ENCODE measurements at places on chromosomes 1 and 21.

GRCh38 chr1:191699343-191699742 lies 458.9 kb upstream of the RGS18 start:
- DNase-seq: no peak

DNA sequence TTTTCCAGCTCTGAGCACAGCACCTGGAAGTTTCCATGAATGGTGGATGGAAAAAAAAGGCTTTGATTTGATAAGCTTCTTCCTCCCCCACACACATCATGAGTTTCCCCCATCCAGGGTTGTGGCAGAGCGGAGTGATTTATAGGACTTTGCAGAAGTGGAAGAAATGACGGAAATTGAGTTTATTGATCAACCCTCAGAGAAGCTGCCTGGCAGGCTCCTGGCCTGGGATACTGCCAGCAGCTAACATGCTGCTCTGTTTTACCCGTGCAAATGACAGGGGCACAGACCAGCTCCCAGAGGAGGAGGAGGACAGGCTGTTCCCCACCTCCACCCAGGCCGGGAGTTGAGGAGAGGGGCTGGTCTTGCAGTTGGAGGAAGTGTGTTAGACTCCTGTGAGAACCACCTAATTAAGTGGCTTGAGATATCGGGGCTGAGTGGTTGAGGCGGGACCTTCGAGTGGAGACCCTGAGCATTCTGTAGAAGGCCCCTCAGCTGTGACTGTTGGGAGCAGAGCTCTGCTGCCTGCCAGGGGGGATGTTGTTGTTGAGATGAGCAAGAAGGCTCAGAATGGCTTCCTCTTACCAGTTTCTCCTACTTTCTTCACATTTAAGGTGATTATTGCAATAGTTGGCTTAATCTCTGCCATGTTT lies 21.8 kb downstream of the ADORA1 start:
- no peak for DNase-seq

- no peak for DNase-seq
Measured at GRCh38 chr1:185646202-185646683, 87.9 kb upstream of the HMCN1 start.

DNA sequence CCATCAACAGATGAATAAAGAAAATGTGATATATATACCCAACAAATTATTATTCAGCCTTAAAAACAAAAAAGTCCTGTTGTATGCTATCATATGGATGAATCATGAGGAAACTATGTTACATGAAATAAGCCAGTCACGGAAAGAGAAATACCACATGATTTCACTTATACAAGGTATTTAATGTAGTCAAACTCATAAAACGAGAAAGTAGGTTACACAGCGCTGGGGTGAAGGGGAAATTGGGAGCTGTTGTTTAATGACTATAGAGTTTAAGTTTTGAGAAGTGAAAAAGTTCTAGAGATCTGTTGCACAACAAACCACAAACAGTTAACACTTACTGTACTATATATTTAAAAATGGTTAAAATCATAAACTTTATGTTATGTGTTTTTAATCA lies 58.5 kb downstream of the SLC25A24 start:
- no peak for DNase-seq

- DNase-seq: no peak
Measured at GRCh38 chr1:80878343-80878742, 922.4 kb upstream of the ADGRL2 start.

- DNase-seq: no peak
Measured at GRCh38 chr1:188429386-188429785, 1600.6 kb downstream of the PLA2G4A start.

DNA sequence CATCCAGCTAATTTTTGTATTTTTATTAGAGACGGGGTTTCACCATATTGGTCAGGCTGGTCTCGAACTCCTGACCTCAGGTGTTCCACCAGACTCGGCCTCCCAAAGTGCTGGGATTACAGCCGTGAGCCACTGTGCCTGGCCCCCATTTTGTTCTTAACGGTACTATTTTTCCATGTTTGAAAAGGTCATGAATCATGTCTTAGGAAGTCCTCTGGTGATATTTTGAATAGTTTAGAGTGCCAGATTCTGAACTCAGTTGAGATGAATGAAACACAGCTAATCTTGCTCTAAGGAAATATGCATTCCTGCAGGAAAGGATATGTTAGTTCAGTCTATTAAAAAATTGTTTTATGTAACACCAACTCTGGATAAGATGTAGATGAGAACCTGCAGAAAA lies 62.6 kb upstream of the ATP2B4 start:
- DNase-seq: no peak

DNA sequence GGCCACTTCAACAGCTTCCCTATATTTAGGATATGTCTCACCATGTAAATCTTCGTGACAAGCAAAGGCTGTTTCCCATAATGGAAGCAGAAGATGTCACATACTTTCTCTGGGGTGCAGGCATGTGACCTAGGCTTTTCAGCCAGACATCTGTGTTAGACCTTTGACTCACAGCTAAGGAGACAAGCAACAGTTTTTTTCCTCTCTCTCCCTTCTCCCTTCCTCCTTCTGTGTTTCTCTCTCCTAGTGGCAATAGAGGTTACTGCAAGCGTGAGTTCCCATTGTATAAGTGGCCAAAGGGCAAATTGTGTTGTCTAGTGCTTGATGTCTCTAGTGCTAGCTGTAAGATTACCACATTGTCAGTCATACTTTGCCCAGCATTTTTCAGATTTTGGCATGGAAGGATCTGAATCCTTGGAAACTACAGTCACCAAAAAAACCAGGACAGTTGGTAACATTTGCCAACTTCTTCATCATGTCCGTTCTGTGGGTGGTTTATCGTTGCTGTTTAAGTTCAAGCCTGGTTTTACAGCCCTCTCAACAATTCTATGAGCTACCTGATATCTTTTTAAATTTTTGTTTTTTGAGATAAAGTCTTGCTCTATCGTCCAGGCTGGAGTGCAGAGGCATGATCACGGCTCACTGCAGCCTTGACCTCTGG lies 44.4 kb upstream of the RABGAP1L start:
- DNase-seq: no peak

- DNase-seq: no peak
Measured at GRCh38 chr1:234962340-234962989, 166.2 kb downstream of the TOMM20 start.

DNA sequence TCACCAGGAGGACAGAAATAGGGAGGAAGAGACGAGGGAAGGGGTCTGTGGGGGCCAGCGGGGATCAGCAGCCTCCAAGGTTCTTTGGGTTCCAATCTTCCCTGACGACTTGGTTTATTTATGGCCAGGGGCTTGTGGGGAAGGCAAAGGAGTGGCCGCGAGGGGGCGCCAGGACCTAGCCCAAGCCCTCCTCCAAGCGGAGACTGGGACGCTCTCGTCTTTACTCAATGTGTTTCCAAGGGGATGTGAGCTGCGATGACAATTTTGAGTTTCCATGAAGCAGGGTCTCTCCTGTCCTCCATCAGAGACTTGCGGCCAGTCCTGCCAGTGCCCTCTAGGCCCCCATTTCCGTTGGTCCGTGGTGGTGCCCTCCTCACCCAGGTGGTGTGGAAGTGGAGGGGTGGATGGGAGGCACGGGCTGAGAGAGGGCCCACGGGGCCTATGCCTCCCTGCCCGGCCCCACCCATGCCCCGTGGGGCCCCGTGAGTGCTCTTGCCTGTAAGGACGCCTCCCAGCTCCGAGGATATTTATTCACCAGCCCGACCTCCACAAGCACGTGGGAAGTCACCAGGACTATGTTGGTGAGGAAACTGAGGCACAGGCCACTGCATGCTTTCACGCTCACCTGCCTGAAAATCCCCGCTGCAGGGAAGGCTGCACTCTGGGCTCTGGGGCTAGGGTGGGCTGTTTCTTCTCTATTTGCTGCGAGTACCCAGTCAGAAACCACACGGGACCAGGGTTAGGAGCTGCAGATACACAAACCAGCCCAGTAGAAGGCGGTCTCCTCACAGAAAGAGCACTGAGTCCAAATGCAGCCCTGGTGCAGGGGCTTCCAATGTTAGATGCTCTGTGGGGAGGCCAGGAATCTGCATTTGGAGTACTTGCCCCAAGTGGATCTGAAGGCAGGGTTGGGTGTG lies 26.5 kb downstream of the DMRTB1 start:
- peak; percentile 33 for DNase-seq

DNA sequence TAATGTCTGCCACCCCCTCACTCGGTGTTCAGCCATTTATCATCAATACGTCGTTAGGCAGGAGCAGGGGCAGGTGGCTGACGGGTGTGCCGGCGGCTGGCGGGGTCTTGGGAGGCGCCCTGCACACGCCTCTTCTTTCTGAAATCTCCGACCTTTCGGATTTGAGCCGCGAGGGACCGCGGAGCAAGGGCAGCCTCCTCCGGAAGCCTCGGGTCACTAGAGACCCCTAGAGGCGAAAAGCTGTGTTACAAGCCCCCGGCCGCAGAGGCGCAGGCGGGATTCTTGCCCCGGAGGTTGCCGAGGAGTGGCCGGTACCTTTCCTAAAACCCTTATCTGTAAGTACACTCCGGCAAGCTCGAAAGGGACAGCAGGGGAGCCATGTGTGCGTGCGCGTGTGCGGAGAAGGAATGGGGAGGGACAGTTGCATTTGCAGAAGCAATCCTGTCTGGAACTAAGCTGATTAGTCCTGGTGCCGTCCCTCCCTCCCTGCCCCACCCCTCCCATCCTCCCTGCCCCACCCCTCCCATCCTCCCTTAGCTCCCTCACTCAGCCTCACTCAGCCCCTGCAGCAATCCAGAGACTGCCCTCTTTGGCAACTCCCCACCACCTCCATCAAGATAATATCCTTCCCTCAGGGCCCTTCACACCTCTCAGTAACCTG lies 11.0 kb downstream of the BRINP2 start:
- DNase-seq: no peak

GRCh38 chr1:42043182-42043581 lies 110.0 kb upstream of the GUCA2B start:
- no peak for DNase-seq

DNA sequence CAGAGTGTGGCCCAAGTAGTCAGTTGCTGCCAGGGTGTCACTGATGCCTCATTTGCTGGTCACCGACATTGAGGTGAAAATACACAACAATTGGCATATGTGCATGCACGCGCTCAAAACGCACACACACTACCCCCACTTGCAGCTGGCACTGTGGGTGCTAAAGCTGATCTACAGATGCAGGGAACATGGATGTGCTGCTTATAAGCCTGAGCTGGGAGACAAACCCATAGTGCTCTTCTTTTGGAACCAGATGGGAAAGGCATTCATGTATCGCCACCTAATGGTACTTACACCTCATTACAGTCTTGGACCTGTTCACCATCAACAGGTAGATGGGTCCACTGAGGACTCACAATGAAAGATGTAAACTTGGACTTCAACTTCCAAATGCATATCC lies 70.3 kb upstream of the CAMK1G start:
- DNase-seq: no peak

GRCh38 chr1:79847700-79848099 lies 841.2 kb upstream of the ADGRL4 start:
- no peak for DNase-seq

DNA sequence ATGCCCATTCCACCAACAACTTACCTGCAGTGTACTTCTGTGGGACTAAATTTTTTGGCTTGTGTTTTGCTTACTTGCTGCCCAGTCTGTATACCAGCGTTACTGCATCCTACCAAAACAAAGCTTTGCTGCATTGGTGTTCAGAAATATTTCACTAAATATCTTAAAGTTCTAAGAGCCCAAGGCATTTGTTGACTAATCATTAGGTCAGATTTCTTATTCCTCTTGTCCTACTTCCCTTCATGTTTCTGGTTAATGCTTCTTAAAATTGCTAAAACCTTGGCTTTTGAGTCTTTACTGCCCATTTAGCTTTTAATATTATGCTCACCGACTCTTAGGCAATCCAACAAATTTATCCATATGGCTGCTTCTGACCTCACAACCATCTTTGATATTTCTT lies 161.8 kb downstream of the DPYD start:
- DNase-seq: no peak

- no peak for DNase-seq
Measured at GRCh38 chr1:218156595-218156994, 128.5 kb upstream of the RRP15 start.

- DNase-seq: no peak
Measured at GRCh38 chr1:231973830-231974229, 347.2 kb downstream of the DISC1 start.

- peak; percentile 4 for DNase-seq
Measured at GRCh38 chr1:27992276-27992675, 32.5 kb downstream of the XKR8 start.

GRCh38 chr1:71240656-71241055 lies 159.8 kb upstream of the ZRANB2 start:
- no peak for DNase-seq

DNA sequence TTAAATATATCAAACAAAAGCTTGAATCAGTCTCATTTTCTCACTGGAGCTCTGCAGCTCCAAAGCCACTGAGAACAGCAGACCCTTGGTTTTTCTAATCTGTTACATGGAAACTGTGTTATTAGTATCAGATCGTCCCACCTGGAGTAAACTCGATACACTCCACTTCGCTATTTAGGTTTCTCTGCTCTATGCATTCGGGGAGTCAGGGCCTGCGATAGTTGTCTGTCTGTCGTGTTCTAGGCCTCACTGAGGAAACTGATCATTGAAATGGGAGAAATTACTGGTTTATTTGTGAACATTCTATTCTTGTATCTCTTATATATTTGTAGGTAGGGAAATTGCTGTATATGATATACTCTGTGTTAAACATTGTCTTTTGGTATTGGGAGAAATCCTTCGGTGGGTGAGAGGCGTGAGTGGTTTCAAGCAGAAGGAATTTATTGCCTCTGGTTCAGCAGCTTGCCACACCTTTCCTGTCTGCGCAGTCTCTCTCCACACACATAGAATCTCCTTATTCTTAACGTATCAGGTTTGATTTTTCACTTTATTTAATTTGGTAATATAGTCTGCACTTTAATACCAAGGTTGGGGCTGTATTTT lies 8.5 kb downstream of the PRDM2 start:
- no peak for DNase-seq

DNA sequence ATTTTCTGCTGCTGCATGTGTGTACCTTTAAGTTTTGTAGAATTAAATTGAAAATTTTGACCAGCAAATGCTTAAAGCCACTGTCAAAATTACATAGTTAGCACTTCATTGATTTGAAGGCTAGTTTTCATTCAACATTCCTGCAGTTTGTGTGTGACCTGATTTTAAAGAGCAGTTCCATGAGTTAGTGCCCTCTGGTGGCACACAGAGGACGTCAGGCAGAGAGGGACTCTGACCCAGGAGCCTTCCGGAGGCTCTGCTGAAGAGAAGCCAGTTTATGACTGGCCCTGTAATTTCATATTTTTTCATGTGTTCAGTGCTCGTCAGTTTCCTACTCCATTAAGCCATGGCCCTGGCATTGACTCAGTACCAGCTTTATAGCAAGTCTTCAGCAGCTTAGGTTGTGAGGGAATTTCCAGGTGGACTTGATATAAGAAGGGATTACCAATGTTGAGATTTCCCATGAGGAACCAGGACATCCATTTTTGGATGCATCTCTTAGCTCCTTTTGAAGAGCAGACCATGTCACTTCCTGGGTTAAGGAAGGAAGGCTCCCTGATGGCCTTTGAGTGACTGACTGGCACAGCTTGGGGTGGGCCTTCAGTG lies 104.7 kb downstream of the CAMTA1 start:
- no peak for DNase-seq

GRCh38 chr1:66788231-66788939 lies 12.7 kb downstream of the INSL5 start:
- DNase-seq: peak; percentile 17

DNA sequence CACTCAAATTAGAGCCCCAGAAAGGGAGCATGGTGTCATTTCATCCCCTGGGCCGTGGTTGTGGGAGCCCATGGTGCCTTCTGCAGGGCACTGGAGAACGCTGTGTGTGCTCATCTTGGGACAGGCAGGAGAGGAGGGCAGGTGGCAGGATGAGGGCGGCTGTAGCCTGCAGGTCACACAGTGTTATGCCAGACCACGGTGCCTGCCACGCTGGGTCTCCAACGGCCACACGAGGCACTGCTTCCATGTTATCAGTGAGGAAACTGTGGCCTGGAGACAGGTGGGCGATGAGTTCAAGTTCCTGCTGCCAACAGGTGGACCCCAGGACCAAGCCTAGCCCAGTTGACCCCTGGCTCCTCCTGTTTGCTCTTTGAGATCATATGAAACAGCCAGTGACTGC lies 21.0 kb downstream of the ABCG1 start:
- no peak for DNase-seq

All from stimulated activated CD8-positive, alpha-beta memory T cell treated with anti-CD3 and anti-CD28 coated beads, Interleukin-2, amount 100 ng/mL, for 1 hour (primary cell).